CD4-positive, alpha-beta T cell treated with Interleukin-21 for 1 hour (primary cell): ENCODE measurements at places on chromosomes 4 and X.

DNA sequence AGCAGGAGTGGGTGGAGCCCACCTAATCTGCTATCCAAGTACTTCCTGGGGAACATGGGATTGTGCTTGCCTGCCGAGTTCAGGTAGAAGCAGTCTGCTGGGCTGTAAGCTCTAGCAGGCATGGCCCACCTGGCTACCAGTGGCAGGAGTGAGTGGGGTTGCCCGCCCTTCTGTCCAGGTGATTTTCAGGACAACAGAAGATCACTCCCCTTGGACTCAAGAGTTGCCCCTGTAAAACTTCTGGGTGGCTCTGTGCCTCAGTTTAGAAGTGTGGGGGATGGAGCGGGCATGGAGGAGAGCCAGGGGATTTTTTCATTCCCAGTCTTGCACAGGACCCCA lies 43.5 kb downstream of the NDST3 start:
- DNase-seq = no peak

DNA sequence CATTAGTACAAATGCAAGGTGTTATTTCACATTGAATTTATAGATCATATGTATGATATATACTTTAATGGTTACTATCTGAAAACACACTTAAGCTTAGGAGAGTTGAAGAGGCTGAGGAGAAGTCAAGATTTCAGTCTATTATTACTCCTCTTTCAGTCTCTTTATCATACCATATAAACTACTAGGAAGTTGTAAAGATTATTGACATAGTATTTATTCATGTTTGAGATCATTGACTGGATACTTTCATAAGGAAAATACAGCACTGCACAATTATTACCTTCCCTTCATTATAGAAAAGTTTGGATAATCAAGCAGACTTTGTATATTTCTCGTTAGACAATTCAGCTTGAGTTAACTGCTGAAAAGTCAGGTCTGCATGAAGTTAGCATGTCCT lies 10.0 kb upstream of the SGMS2 start:
- no peak for DNase-seq

DNA sequence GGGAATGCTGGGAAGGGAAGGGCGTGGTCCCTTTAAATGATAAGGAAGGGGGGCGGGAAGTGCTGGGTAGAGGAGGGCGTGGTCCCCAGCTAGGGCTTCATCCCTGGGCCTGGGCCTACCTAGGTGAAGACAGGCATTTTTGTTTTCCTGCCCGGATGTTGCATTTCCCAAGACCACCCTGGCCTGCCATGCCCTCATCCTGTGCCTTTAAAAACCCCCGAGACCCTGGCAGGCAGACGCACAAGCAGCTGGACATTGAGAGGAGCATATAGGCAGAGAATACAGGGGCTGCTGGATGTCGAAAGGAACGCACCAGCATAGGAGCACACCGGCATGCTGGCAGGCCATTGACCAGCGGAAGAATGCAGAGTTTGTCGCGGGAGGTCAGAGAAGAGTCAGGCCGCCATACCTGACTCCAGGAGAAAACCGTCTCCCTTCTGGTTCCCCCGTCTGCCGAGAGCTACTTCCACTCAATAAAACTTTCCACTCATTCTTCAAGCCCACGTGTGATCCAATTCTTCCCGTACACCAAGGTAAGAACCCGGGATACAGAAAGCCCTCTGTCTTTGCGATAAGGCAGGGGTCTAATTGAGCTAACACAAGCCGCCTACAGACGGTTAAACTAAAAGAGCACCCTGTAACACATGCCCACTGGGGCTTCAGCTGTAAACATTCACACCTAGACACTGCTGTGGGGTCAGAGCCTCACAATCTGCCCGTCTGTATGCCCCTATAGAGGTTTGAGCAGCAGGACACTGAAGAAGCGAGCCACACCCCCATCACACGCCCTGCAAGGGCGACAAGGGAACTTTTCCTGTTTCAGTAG lies 2.9 kb upstream of the AGA start:
- DNase-seq = no peak

DNA sequence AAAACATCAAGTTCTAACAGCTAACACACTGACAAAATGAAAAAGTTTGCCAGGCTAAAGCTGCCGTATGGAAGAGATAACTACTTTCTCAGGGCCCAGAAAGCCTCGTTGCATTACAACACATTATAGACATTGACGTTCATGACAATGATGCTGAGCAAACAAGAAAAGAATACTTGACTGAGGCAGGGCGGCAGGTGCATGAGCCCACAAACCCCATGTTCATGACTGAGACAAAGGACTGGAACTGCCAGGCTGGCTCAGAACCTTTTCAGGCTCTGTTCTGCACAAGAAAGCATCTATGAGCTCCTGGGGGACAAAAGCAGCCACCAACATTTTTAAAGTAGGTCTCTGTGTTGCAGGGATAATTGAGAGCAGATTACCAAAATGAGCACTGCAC lies 13.6 kb downstream of the TLR6 start:
- DNase-seq = no peak

GRCh38 chr4:52946855-52947254 lies 84.7 kb downstream of the RASL11B start:
- DNase-seq = no peak

DNA sequence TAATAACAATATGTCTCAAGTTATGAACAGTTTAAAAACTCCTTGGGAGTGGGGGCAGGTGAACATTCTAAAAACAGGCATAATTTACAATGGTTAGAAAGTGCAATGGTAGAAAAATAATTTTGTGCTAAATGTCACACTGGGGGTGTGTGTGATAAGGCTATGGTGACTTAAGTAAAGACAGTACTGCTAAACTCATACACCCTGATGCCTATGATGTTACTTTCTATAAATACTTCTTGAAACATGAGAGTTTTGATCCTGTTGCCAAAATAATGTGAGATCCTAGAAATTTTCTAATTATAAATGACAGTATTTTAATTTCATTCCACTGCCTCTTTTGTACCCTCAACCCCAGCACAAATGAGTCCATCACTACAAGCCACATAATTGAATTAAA lies 144.2 kb downstream of the POLA1 start:
- no peak for DNase-seq
